PC-9 (cell line): ENCODE measurements at places on chromosomes 1 and 21. TPM values are rescaled to one million over a fixed set of nuclear protein-coding genes. Genes with fewer than 3 reads are reported as not detected.
A peak's percentile ranks its signal among the peaks of the same experiment; 100 is the strongest.

GRCh38 chr21:44601596-44602462 is 1.4 kb downstream of the KRTAP10-7 start:
- DNase-seq, result no peak

- DNase-seq, result peak; percentile 37
Measured at GRCh38 chr1:237799762-237800474, 90.8 kb downstream of the ZP4 start.

GRCh38 chr1:46466477-46467182 is 23.0 kb upstream of the DMBX1 start:
- DNase-seq, result no peak

- no peak for DNase-seq
Measured at GRCh38 chr1:32464191-32464715, 619 bp upstream of the ZBTB8B start.

DNA sequence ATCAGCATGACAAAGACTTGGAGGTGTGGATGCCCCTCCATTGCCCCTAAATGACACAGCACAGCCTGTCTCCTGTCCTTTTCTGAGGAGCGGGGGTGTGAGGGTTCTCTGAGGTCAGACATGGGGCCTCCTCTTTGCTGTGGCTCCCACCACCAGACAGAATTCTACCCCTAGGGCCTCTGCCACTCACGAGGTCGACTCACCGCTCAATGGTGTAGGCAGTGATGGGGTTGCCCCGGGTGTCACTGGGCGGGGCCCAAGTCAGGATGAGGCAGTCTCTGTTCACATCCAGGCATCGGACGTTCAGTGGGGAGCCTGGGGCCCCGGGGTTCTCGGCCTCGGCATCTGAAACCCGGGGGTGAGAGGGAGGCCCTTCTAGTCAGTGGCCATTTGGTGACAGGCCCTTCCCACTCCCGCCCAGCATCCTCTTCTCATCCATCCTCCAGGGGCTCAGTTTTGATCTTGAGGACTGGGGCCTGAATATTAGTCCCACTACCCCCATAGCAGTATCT is 19.9 kb downstream of the MYOM3 start:
- no peak for DNase-seq

DNA sequence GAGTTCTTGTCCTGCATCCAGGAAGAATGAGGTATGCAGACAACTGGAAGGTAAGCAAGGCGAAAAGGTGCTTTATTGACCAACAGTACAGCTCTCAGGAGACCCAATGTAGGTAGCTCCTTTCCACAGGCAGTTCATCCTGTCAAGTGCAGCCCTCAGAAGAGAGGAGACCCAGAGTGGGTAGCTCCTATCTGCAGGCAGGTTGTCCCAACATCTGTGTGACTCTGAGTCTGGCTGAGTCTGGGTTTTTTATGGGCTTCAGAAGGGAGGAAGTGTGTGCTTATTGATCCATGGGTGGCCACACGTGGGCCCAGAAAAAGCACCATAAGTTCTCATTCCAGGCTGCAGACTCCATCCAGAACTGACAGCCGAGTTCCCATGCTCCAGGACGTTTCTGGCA is 34.0 kb downstream of the ZNF691 start:
- no peak for DNase-seq

GRCh38 chr1:219465212-219466093 is 147.5 kb downstream of the ZC3H11B start:
- no peak for DNase-seq

- DNase-seq, result peak; percentile 50
Measured at GRCh38 chr1:22749919-22750684, 39.5 kb downstream of the EPHB2 start.

- no peak for DNase-seq
Measured at GRCh38 chr21:45532826-45533360, 9.3 kb downstream of the SLC19A1 start.

GRCh38 chr1:99969260-99969728 is 502 bp upstream of the SLC35A3 start:
- DNase-seq, result no peak

- no peak for DNase-seq
Measured at GRCh38 chr1:50111503-50111902, 2.8 kb downstream of the ELAVL4 start.

DNA sequence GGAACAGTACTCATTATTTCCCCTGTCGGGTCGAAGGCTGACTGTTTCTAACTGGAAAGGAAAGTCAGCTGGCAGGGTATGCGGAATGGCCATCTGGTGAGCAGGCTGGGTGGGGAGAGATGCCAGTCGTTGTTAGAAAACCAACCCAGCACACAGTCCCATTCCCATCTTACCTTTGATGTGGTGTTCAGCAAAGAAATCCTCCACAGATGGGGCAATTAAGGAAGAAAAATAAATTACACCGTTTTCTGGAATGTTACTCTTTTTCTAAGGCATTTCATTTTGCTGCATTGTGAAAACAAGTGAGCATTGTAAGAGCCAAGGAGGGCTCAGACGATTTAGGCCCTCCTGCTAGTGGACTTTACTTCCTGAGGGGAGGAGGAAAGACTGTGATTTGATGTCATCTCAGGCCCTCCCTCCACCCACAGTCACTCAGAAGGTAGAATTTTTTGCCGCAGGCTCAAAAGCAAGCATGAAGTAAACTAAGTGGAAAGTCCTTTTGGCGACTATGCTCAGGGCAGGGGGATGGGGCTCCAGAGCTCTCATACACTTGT is at the start of gene SLC16A4:
TSS of gene SLC16A4 (minus strand) at position 335 of the 554 bp plus-strand sequence. CDS start 1,703 bp downstream, outside the sequence.
- peak; percentile 42 for DNase-seq

DNA sequence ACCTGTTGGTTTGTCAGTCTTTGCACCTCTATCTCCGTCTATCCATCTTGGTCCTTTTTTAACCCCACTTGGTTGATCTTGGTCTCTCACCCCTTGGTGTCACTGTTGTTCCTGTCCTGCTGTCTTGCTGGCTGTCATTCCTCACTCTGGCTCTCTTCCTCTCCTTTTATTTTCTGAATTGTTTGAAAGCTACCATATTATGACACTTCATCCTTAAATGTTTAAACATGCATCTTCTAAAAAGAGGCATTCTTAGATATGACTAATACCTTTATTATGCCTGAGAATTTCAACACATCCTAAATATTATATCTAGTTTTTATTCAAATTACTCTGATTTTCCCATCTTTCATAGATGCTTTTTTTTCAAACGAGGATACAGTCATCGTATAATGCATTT is 37.0 kb downstream of the BACH1 start:
- DNase-seq, result no peak

DNA sequence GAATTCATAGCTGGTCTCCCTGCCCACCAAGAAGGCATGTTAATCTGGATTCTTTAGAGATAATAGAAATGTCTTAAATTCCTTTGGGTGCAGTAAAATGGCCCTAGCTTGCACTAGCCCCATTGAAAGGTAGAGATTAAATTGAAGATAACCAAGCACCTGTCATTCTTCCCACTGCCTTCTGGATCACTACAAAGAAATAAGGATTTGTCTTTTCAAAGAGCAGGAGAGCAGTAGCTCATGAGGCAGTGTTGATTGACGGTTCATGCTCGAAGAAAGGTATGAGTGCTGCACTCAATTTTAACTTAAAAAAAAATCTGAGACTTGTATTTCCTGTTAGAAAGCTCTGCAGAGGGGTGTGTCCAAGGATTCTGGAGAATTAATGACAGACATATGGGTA is 74.9 kb upstream of the F3 start:
- peak; percentile 75 for DNase-seq

DNA sequence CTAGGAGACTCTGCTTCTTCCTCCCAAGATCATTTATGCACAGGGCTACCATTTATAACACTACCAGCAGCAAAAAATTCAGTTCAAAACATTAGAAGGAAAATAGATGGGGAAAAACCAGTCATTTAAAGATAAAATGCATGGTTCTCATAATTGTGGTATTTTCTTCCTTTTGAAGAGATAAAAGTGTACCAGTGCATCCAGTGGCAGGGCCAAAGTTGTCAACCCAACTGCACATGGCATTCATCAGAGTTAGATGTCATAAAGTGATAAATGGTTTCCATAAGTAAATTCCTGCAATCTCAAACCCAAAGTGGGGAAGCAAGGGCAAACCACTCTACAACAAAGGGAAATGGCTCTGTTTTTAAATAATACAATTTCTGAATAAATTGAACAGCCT is 119.1 kb upstream of the DMRTA2 start:
- no peak for DNase-seq

DNA sequence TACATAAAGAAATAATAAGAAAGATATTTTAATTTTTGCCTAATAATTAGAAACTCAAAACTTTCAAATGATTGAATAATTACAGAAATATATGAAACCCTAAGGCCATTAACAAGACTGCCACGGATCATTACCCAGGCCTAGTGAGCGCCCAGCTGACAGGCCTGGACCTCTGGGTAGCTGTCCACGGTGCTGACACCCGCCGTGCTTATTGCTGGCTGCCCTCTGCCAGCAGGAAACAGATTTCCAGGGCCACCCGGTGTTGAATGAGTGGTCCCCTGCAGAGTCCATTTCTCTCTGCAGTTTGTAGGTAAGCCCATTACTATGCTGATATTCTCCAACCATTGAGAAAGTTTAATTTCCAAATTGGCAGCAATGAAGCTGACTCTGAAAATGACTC is 254.4 kb upstream of the GJB5 start:
- no peak for DNase-seq

GRCh38 chr1:212651521-212651920 is 43.0 kb downstream of the ATF3 start:
- DNase-seq, result no peak

- no peak for DNase-seq
Measured at GRCh38 chr21:45792682-45793383, 149.3 kb downstream of the PCBP3 start.

DNA sequence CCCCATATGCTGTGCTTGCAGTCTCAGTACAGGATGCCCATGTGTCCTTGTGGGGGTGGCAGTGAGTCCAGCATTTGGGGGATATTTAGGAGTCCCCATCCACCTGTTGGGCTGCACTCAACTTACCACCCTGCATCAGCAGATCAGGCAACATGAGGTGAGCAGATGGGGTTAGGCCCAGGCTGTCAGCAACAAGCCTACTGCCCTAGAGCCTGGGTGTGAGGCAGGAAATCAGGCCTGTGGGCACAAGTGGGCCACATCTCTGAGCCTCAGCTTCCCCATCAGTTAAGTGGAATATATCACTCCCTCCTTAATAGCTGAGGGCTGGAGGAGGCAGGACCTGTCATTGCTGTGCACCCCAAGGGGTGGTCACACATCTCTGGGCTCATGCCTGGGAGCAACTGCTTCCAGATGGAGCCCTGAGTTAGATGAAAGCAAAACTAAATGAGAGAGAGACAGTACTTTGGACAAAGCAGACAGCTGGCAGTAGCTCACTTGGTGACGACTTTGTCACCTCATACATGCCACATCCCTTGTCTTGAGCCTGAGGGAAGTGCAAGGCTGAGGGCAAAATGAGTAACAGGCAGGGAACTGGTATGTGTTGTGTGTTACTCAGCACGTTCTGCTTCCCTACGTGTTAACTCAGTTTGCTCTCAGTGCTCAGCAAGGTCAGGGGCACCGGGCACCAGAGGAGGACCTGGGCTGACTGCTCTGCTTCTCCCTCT is 48.4 kb downstream of the TRIM11 start:
- DNase-seq, result no peak

GRCh38 chr1:57061369-57061768 is 95.6 kb upstream of the C8B start:
- DNase-seq, result no peak

GRCh38 chr1:168083456-168084325 is 53.0 kb downstream of the GPR161 start:
- DNase-seq, result no peak

GRCh38 chr1:209046935-209047334 is 536.6 kb upstream of the CAMK1G start:
- DNase-seq, result no peak

DNA sequence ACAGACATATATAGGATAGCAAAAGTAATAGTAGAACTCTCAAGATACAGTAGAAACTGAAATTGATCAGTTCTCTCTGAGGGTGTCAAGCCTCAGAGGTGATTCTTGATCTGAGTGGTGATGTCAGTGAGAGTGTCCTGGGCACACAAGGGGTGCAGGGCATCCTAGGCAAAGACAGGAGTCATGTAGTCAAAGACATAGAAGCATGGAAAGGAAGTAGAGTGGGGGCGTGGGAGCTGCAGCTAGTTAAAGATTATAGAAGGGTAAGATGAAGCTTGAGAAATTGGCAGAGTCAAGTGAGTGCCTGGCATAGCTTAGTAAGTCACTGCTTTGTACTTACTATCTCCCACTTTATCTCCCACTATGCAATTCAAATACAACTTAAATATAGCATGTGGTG is 22.8 kb downstream of the CDC7 start:
- DNase-seq, result no peak

The NCAM2 gene
- not detected in 2 replicates for total RNA-seq

The LCE3D gene
- not detected in 2 replicates for total RNA-seq

The SCYL3 gene
- total RNA-seq, result 7.5 and 7.8 TPM in 2 replicates

The CHRNB2 gene
- not detected in 2 replicates for total RNA-seq

The KCNJ10 gene
- not detected in 2 replicates for total RNA-seq

The IER5 gene
- 21.2 and 23.4 TPM in 2 replicates for total RNA-seq

The SH2D1B gene
- not detected in 2 replicates for total RNA-seq

The FALEC gene
- total RNA-seq, result 0.94 and 2.1 TPM in 2 replicates

The RORC gene
- 0.35 and 0.70 TPM in 2 replicates for total RNA-seq

The ALG14 gene
- total RNA-seq, result 7.7 and 8.6 TPM in 2 replicates

The LRRC38 gene
- not detected in 2 replicates for total RNA-seq

The ATP1A2 gene
- total RNA-seq, result 1.1 TPM in 2 replicates

The CLK2 gene
- total RNA-seq, result 39.1 and 43.9 TPM in 2 replicates

The AMY1A gene
- not detected in 2 replicates for total RNA-seq

The SYF2 gene
- 48.1 and 55.0 TPM in 2 replicates for total RNA-seq

The SPRR4 gene
- total RNA-seq, result not detected in 2 replicates

The GPATCH4 gene
- 17.5 and 17.6 TPM in 2 replicates for total RNA-seq

The LINGO4 gene
- not detected in 2 replicates for total RNA-seq

The MCOLN2 gene
- 0.23 TPM in 1 of 2 replicates, not detected in the other for total RNA-seq

The DNMT3L gene
- total RNA-seq, result not detected in 2 replicates

The A3GALT2 gene
- not detected in 2 replicates for total RNA-seq
